Sigmoid colon (tissue), 7 donors: ENCODE measurements at places on chromosomes 6 and 20.

DNA sequence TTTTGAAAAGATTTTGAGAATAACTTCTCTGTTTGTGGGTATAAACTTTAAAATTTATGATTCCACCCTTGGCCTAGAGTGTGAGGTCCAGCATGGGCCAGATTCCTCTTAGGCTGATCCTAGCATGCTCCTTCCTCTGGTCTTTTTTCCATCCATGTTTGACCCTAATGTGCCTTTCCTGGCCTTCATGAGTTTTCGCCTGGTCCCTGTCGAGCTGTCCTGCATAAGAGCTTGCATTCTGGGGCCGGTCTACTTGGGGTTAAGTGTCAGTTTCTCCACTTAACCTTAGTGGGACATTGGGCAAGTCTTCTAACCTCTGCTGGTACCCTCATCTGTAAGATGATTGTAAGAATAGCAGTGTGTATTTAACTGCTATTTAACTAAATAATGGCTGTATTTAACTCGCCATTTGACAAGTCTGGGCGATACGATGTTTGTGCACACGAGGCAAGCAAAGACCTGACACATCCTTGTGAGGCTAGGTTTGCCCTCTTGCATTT is 40.7 kb upstream of the TAGAP start:
- no peak for DNase-seq

DNA sequence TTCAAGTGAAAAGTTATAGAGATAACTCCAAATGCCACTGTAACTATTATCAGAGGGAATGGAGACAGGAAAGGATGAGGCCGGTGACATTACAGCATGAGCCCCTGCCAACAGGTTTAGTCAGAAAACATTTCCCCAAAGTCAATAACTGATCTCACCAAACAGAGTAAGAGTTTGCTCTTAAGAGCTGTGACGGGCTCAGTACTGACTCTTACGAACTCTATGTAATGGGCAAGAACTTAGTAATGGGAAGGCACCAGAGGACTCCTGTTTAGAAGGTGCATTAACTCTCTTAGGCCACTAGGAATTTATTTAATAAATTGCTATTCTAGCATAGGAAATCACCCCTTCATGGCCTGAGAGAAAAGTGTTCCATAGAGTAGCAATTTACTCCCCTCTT is 76.8 kb downstream of the SAMD5 start:
- no peak for DNase-seq

GRCh38 chr20:51271931-51272330 is 249.0 kb upstream of the KCNG1 start:
- no peak for DNase-seq

DNA sequence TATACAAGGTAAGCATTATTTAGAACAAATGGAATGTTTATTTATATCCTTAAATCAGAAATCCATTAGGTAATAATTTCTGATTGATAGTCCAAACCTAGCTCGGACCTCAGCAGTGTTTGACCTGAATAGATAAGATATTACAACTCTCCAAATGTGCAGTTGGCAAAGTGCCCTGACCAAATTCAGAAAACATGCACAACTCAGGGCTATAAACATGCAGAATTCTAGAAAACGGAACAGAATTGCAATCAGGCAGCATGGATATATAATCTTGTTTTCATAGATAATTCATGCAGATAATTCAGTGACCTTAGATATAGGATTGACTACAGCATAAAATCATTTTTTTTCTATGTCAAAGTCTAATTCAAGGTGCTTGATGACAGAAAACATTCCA is 626.6 kb upstream of the CITED2 start:
- DNase-seq, result no peak

DNA sequence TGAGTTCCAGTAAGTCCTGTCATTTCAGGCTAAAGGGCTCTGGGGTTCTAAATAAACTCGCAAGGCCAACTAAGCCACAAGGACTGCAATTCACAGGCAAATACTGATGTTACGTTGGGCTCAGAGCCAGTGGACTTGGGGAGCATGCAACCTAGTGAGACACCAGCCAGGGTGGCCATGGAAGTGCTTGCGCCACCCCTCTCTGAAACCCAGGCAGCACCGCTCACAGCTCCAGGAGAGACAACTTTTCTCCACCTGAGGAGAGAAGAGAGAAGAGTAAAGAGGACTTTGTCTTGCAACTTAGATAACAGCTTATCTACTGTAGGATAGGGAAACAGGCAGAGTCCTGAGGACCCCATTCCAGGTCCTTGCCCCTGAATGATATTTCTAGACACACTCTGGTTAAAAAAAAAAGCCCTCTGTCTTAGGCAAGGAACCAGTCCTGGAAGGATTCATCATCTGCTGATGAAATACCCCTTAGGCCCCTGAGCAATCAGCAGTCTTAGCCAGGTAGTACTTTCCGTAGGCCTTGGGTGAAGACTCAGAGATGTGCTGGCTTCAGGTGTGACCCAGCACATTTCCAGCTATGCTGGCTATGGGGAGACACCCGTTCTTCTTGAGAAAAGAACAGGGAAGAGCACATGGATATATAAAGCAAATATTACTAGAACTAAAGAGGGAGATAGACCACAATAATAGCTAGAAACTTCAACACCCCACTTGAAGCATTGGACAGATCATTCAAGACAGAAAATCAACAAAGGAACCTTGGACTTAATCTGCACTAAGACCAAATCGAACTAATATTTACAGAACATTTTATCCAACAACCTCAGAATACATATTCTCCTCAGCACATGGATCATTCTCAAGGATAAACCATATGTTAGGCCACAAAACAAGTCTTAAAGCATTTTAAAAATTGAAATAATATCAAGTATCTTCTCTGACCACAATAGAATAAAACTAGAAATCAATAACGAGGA is 31.5 kb upstream of the TBC1D32 start:
- no peak for DNase-seq

- DNase-seq, result no peak
Measured at GRCh38 chr6:134080171-134080795, 27.9 kb upstream of the SLC2A12 start.

DNA sequence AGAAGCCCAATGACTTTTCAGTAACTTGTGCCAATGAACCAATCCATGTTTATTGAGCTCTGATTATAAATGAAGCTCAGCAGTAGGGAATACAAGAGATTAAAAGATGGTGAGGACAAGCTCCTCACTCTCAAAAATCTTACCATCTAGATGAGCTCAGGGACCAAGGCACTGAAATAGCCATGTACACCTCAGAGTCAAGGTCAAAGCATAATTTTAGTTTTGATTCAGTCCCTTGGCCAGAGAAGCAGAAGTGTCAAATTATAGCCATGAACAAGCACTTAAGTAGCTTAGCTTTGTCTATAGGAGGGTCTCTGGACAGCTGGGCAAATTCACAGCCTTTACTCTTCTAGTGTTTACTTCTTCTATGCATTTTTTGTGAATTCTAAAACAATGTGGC is 131.0 kb upstream of the DTNBP1 start:
- DNase-seq, result no peak

DNA sequence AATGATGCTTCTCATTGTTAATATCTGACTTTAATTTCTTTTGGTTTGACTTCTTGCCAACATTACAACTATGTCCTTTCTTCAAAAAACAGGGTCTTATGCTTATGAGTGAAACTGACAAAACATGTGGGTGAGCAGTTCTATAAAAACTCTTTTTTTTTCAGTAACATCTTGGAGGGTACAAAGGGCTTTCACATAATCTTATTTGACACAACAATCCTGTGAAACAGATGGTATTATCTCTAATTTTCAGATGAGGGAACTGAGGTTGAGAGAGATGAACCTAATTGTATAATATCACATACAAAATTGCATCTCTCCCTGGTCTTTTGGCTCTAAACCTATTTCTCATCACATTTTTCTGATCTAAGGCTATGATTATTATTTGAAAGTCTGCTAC is 38.3 kb downstream of the MAPK14 start:
- DNase-seq, result no peak

DNA sequence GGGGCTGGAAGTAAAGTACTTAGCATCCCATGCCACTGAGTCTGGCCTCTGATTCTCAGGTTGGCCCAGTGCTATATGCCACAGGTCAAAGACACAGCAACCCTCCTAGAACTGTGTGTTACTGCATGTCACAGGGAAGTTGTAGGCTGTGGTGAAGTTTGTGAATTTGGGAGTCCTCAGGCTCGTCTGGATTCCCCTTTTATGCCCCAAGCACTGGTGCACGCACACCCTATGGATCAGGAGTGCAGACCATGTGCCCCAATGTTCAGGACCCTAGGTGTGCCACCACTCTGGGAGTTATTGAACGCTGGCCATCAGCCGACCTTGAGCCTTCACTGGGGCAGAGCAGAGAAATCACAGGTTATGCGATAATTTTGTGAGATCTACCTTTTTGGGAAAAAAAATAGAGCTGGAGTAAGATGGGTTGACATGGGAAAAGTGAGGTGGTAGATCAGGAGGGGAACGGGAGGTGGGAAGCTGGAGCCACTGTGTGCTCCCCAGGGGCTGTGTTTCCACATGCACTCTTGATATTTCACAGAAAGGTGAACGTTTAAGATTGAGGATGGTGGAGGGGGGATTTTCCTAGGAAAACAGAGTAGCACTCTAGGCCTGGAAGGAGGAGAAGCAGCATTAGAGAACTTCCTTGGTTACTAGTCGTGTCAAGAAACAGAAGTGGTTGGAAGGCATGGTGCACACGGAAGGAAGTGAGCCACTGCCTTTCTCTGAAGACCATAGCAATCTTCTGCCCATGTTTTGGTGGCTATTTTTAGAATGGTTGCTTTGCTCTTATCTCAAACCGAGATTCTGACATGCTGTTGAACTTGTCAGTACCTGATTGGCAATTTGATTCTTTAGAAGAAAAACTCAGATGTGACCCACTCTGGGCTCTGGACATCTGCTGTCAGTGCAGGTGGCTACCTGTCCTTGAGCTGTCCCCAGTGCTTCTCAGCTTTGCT is 44.1 kb downstream of the DUSP22 start:
- no peak for DNase-seq

DNA sequence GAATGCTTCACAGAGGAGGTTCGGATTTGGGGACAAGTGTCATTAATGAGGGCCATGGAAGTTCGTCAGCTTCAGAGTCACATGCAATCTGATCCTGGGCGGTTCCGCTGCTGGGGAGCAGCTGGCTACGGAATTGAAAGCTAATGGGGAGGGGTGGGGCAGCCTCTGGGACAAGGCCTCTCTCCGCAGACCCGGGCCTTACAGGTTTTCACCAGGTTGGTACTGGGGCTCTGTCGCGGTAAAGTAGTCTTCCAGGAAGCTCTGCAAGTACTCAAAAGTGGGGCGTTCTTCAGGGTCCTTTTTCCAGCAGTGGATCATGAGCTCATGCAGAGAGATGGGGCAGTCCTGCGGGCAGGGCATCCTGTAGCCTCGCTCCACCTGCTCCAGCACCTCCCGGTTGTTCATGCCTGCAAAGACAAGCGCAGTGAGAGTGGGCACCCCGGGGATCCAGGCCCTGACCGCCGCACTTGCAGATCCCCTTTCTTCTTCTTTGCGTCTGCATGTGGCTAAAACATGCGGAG is 55.9 kb upstream of the TRAF3IP2 start:
- DNase-seq, result no peak

DNA sequence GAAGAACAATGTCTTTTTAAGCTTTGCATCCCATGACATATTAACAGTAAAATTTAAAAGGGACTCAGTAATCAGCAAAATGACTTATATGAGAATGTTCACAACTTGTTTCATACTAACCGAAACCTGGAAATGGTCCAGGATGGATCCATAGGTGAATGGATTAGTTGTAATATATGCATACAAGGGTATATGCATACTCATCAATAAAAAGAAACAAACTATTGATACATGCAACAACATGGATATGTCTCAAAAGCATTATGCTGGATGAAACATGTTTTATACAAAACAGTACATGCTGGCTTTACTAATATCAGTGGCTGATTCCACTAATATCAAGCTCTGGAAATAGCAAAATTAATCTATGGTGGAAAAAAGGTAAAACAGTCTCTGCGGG is 108.5 kb upstream of the HIVEP1 start:
- DNase-seq, result no peak

GRCh38 chr6:30726506-30727413 is 6.6 kb downstream of the TUBB start:
- no peak for DNase-seq

GRCh38 chr6:146871611-146872425 is 273.0 kb downstream of the ADGB start:
- DNase-seq, result no peak

DNA sequence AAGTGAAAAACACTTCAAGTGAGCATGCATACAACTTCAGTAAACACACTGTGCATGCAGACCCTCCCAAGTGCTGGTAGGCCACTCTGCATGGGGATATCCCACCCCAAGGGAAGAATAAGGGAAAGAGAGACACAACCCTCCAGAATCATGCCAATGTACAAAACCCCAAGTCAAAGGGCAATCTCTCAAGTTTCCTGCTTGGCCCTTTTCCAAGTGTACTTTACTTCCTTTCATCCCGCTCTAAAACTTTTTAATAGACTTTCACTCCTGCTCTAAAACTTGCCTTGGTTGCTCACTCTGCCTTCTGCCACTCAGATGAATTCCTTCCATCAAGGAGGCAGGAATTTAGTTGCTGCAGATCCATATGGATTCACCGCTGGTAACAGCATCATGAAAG is 205.7 kb upstream of the PROKR2 start:
- no peak for DNase-seq

DNA sequence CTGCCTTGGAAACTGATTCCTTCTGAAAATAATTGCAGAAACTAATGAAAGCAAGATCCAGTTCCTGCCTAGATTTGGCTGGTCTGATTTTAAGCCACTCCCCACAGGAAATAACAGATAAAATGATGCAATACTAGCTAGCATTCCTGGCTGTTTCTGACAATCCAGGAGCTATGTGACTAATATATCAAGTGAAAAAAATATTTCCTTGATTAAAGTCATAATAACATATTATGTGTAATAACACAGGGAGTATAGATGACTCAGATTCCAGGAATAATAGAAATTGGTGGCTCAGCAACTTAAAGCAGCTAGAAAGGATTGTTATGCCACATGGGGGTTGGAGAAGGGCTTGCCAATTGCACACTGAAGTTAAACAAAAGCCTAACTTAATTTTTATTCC is 182.7 kb upstream of the SALL4 start:
- no peak for DNase-seq

GRCh38 chr6:122778985-122779661 is 393 bp upstream of the FABP7 start:
- no peak for DNase-seq

DNA sequence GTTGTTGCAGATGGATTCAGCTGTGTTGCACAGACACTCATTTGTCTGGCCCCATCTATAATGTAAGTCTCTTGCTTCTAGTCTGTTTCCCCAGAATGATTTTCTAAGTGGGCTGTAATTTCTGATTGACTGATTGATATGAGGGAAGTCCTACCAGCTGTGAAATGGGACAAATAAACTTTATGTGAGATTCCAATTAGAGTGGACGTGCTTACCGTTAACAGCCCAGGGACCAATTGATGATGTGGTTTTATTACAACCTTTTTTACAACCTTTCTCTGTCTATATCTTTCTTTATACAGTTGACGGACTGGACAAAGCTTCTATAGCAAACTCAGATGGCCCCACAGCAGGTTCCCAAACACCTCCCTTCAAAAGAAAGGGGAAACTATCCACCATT is 33.9 kb downstream of the PHACTR2 start:
- DNase-seq, result no peak

DNA sequence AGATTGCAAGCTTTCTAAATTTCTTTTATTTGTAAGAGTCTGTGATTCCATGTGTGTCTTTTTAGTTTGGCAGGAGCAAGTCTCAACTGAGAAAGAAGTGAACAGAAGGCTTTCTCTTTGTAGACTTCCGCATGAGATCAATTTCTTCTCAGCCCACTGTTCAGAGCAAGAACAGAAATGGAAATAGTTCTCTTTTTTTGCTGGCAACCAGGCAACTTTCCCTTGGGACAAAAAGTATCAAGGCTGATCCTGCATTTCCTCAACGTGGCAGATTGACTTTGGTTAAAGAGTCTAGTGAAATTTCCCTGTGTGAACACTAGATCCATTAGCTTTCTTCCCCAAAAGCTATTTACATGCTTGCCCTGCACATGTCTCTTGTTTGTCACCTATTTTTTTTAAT is 46.8 kb upstream of the JAG1 start:
- DNase-seq, result no peak
